ENCODE measurements at places on chromosomes 11 and 22.

- DNase-seq = no peak
These were observed 288.6 kb upstream of the SORL1-AS1 start for GRCh38 chr11:121741351-121741760.

DNA sequence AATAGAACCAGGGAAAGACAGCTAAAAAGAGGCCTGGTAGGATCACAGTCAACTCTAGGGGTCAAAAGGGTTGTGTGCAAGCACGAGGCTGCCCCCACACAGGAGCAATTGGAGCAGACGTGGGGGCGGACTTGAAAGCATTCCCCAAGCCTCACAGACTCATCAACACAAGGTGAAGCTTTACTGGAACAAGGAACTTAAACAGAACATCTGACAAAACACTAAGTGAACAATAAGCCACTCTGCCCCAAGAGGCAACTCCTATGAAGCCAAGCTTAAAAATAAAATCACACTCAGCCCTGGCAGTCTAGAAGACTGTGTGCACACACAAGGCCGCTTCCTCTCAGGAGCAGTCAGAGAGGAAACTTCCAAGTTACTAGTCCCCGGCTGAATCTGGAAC lies 32.2 kb upstream of the TEAD1 start:
- DNase-seq = no peak

- no peak for DNase-seq
These were observed 91.3 kb downstream of the CEP164 start for GRCh38 chr11:117418737-117419481.

GRCh38 chr11:74870485-74870884 lies 78.4 kb downstream of the XRRA1 start:
- DNase-seq = no peak

- DNase-seq = no peak
These were observed 88.3 kb downstream of the NAV2 start for GRCh38 chr11:19800714-19801519.

GRCh38 chr11:109062445-109062844 lies 359.5 kb upstream of the C11orf87 start:
- no peak for DNase-seq

DNA sequence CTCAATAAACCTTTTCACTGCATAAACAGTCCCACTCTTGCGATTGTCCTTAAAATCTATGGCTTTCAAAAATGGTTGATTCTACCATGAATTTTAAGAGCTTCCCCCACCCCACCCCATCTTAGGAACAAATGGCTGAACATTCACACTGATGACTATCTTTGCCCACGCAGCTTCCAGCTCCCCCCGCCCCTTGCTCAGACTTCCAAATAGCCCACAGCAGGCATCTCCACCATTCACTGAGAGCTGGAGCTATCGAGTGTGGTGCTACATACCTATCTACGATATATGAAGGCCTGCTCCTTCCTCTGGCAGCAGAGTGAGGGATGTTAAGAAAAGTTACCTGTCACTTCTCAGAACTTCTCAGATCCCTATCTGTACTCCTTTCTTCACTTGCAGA lies 26.7 kb downstream of the EIF3F start:
- no peak for DNase-seq

GRCh38 chr11:82365351-82365750 lies 368.3 kb downstream of the FAM181B start:
- no peak for DNase-seq

GRCh38 chr11:107413352-107413751 lies 44.3 kb downstream of the CWF19L2 start:
- DNase-seq = no peak

- DNase-seq = no peak
These were observed 369 bp downstream of the DHCR7 start for GRCh38 chr11:71447791-71448256.

DNA sequence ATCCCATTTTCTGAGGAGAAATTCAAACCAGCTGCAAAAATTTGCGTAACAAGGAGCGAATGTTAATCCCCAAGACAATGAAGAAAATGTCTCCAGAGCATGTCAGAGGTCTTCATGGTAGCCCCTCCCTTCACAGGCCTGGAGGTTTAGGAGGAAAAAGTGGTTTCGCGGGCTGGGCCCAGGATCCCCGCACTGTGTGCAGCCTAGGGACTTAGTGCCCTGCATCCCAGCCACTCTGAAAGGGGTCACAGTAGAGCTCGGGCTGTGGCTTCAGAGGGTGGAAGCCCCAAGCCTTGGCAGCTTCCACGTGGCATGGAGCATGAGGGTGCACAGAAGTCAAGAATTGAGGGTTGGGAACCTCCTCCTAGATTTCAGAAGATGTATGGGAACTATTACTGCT lies 87.4 kb downstream of the BRD1 start:
- no peak for DNase-seq

DNA sequence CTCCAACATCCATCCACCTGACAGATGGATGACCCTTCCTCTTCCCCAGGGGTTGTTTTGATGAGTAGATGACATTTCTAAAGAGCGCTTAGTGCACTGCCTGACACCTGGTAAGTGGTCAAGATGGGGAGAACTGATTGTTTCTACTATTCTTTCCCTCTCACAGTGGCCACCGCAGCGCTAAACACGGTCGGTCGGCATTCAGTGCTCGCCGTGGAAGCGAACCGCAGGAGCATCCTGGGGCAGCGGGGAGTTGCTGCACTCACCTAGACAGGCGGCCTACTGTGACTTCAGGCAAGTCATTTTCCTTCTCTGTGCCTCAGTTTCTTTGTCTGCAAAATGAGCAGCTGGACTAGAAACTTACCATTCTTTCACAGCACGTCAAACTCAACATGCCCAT lies 5.0 kb upstream of the BEST1 start:
- no peak for DNase-seq

GRCh38 chr11:35357923-35358322 lies 61.4 kb downstream of the SLC1A2 start:
- DNase-seq = no peak

DNA sequence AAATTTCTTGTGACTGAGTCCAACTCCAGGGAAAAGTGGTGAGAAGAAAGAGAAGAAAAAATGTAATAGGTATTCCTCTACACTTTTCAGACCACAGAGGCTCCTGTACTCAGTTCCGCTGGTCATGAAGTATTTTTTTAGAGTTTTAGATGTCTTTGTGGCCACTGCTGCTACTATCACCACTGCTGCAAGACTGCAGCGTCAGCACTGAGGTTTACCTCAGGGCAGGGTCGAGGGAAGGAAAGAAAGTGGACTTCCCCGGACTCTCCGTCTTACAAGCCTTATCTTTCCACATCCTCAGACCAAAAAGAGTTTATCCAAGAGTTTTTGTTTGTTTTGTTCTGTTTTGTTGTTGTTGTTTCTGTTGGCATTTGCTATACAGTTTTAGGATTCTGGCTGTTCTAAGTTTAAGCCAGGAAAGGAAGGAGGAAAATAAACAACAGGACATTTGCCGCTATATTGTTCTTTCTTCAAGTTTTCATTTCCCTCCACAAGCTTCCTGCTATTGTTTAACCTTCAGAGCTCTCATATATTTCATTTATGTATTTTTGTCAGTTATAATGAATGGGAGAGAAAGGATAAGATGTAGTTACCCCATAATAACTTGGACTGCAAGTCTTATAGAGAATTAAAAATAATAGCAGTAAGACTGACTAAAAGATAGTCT lies 919.3 kb downstream of the NTM start:
- DNase-seq = no peak

- DNase-seq = no peak
These were observed 270.2 kb upstream of the LUZP2 start for GRCh38 chr11:24226606-24227005.

GRCh38 chr11:117820071-117820470 lies 4.5 kb downstream of the FXYD2 start:
- DNase-seq = no peak

DNA sequence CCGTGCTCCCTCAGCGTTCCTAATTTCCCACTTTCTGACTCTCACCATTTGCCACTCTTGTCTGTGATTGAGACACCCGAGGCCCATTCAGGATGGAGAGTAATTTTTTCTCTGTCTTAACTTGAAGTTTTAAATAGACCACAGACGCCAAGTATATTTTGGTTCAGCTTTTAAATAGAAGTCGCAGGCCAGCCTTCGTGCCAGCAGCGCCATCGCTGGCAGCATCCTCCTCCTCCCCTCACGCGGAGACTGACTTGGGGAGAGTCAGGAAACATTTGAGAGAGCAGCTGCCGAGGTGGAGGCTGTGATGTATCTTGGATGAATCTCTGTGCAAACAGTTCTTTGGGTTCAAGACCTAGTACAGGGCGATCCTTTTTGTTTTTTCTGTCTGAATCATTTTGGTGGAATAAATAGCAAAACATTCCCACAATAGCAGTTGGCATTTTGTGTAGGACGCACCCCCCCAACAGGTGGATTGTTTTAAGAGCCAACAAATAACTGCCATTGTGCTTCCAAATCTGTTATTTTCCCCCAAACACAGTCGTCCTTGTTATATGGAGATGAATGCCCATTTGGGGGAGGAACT lies 889 bp upstream of the DMC1 start:
- no peak for DNase-seq

GRCh38 chr11:43984039-43984438 lies 41.6 kb downstream of the C11orf96 start:
- no peak for DNase-seq

DNA sequence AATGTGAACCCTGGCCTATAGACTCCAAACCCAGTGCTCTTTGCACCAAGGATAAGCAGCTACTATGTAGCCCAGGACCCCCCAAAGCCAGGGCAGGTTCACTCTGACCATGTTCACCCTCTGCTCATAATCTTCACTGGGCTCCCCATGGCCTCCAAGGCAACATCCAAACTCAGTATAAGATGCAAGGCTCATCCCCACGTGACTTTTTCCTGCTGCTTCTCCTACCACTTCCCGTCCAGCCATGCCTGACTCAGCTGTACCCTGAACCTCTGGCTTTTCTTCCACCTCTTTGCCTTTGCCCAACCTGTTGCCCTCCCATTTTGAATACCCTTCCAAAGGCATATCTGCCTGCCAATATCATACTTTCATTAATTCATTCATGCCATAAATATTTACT lies 27.8 kb downstream of the PDE2A start:
- DNase-seq = no peak

GRCh38 chr11:58577555-58578135 lies 1.2 kb upstream of the ZFP91 start:
- DNase-seq = no peak

DNA sequence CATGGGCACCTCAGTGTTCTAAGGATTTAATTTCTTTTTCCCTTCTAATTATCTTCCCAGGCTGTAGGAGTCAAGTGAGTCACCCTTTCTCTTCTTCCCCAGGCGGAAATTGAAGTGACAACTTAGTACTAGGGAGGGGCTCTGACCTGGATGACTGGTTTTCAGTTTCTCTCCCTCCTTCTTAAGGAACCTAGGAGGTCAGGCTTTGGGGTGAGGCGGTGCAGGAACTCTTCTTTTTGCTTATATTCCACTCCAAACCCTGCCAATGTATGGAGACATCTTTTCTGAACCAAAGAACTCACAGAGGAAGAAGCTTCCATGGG lies 12.6 kb downstream of the ZDHHC5 start:
- no peak for DNase-seq
